RKO (cell line): ENCODE measurements at places on chromosomes 5 and 9.

DNA sequence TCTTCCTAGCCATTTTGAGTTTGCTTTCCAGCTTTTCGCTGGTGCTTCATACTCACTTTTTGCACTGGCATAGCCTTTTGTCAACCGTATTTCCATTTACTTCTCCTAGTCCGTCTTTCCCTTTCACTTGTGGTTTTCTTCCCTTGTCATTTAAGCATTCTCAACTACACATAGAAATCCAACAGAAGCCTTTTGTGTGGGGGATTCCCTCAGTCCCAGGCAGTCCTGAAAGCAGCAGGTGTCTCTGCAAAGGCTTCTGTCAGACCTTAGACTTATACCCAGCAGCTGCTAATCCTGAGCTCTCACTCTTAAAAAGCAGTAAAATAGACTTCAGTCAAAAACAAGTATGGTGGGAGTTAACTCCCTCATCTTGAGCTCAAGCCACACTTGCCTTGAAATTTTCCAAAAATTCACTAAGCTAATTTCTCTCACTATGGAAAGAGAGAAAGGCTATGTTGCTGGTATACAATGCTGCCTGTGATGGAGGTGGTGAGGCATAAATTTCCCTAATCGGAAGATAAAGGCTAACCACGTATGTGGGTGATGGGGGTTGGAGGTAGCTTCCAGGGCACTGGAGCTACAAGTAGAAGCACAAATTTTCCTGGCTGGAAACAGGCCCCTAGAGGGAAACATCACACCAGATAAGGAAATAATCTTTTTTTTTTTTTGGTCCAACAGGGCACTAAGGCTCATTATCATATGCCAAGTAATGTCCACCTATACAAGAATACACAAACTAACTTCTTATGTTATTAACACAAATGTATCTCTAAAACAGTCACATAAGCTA is 34.8 kb upstream of the IFNK start:
- no peak for DNase-seq

DNA sequence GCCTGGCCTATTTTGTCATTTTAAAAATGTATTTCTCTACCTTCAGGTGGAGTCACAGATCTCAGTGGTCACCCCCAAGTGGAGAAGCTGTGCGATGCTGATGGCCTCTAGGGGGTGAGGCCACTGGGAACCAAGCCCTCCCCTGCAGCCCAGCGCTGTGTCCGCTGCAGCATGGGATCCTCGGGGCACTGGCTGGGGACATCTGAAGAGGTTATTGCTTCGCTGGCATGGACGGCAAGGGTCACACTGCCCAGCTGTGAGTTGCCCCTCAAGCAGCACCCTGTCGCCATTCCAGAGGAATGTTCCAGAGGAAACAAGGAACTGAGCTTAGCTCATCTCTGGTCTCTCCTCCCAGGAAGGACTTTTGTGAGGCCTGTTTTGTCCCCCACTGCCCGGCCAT is 119.6 kb upstream of the S1PR3 start:
- no peak for DNase-seq

DNA sequence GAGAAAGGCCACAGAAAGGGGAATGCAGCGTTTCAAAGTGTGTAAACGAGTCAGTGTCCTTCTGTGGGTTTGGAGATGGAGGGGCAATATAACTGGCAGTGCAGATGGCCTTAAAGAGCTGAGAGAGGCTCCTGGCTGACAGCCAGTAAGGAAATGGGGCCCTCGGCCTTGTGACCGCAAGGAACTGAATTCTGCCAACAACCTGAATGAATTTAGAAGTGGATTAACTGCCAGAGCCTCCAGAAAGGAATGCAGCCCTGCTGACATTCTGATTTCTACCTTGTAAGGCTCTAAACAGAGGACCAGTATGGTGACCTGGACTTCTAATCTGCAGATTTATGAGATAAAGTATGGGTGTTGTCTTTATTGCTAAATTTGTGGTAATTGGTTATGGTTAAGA is 17.5 kb upstream of the NREP start:
- DNase-seq: no peak

- peak; percentile 59 for DNase-seq
Observed at GRCh38 chr5:157857816-157858526, 974 bp downstream of the CLINT1 start.

GRCh38 chr9:16867576-16868311 is 2.7 kb downstream of the BNC2 start:
- DNase-seq: no peak

DNA sequence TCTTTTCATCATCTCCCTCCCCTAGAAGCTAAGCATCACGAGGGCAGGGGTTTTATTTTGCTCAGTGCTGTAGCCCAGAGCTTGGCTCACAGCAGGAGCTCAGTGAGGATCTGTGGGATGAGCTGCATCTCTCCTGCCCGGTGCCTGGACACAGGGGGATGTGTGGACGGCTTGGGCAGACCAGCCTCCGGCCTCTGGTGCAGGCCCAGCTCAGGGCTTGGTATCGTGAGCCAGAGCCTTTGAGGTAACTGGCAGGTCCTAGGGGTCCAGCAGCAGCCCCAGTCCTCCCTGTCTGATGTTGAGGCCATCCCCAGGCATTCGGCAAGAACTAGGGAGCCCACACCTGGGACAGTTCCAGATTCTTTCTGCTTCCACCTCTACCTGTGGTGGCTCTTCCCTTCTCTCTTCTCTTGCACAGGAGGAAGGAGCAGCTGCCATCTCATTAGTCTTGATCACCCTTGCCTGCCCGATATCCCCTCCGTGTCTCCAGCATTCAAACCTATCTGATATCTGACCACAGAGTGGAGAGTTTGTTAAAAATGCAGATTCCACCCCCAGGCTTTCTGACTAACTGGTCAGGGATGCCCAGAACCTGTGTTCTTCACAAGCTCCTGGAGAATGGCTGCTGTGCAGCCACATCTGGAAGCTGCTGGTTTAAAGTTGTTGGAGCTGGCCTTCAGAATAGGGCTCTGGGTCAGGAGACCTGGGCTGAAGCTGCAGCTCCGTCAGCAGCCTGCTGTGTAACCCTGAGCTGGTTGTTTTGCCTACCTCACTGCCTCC is 7.9 kb upstream of the SLC6A7 start:
- DNase-seq: no peak

GRCh38 chr5:72290356-72291133 is 29.5 kb downstream of the MRPS27 start:
- DNase-seq: no peak

DNA sequence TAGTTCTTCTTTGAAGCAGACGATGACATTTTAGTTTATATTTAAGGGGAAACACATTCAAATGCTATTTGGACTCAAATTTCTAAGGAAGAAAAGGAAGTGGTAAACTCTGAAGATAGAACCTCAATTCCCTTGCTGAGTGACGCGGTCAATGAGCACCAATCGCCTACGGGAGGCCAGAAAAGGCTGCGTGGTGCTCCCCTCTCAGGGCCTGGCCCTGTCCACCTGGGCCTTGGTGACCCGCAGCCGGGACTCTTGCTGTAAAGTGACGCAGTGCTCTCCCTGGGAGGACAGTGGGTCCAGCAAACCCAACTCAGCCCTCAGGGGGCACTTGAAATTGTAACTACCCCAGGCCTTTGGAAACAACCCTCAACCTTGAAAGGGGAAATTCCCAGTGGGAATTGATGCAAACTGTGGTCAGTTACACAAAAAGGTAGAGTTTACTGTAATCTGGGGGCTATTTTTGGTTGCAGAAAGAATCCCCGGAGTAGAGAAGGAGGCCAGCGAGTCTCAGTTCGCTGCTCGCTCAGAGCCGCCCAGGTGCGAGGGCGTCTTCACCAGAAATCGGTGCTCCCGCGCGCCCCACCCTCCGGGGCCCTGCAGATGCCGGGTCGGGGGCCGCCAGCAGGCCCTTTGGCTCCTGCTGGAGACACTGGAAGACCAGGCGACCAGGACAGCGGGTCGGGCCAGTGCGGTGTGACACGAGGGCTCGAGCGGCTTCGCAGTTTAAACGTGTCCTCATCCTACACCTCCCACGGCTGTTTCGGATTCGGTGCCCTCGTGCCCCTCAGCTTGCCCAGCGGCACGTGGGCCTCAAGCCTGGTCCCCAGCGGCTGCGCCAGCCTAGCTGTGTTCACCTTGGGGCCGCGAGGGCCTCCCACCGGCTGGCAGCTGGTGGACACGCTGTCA is 1.4 kb upstream of the ANKRD33B start:
- no peak for DNase-seq

GRCh38 chr9:3842839-3843238 is 317.0 kb upstream of the RFX3 start:
- no peak for DNase-seq

DNA sequence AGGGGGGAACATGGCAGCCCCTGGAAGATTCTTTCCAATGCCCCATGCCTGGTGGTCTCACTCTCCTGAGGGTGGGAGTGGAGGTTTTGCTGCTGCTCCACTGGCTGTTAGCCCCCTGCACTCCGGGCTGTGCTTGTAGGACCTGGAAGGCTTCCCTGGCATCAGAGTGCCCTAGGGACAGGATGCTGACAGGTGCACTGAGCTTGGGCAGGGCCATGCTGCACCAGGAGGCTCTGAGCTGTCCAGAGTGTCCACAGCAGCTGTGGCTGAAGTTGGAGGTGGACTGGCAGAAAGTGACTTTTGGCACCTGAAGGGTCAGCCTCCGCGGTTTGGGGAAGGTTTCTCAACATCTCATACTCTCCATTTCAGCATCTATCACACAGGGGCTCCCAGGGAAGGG is 249.1 kb downstream of the GADD45G start:
- no peak for DNase-seq

DNA sequence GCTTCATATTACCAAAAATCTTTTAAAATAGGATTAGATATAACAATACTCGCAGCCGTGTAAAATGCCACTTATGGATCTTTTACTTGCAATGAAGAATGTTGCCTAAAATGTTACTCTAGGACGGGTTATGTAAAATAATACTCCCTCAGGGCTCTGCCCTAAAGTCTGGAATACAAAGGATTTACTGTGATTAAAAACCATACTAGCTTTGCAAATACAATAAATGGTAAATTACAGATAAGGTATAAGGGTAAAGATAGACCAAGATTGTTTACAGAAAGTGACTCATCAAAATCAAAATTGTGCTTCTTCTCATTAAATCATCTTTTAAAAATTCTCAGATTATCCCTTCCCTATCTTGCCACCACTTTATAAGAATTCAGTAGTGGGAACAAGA is 163.6 kb downstream of the MEF2C start:
- no peak for DNase-seq

- no peak for DNase-seq
Observed at GRCh38 chr5:80067531-80068245, 32.5 kb downstream of the THBS4 start.

DNA sequence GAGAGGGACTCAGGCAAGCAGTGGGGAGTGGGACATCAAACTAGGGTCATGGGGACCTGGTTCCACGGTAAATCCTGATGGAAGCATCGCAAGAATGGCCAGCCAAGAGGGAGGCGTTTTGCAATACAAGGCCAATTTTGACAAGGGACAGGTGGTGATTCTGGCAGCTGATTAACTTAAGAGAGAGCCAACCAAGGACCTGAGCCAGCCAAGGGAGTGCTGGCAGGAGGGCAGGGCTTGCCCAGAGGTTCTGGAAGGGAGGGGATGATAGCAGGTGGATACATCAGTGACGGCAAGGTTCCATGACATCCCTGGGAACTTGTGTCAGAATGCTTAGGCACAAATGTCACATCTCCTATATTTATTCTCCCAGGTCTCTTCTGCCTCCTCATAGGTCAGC is 32.8 kb upstream of the PUM3 start:
- no peak for DNase-seq

DNA sequence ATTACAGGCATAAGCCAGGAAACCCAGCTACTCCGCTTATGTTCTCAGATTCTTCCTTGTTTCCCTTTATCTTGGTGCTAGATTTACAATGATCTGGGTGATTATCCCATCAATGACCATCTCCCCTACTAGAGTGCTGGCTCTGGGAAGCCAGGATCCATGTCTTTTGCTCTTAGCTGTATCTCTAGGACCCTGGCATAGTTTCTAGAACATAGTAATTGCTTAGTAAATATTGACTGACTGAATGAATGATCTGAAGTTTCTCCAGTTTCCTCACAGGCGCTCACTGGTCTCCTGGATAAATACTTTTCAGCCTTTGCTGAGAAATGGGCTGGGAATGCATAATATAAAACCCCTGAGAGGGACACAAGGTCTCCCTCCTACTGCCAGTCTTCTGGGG is 60.0 kb upstream of the KLF9 start:
- DNase-seq: no peak

- DNase-seq: no peak
Observed at GRCh38 chr9:137632230-137633161, 13.7 kb downstream of the EHMT1 start.

DNA sequence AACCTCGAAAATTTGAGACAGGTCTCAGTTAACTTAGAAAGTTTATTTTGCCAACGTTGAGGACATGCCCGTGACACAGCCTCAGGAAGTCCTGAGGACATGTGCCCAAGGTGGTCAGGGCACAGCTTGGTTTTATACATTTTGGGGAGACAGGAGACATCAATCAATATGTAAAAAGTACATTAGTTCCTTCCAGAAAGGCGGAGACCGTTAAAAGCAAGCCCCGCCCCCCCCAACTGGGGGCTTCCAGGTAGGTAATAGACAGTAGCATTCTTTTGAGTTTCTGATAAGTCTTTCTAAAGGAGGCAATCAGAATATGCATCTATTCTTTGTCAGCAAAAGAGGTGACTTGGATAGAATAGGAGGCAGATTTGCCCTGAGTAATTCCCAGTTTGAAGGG is 599 bp upstream of the MOCS2 start:
- DNase-seq: no peak

DNA sequence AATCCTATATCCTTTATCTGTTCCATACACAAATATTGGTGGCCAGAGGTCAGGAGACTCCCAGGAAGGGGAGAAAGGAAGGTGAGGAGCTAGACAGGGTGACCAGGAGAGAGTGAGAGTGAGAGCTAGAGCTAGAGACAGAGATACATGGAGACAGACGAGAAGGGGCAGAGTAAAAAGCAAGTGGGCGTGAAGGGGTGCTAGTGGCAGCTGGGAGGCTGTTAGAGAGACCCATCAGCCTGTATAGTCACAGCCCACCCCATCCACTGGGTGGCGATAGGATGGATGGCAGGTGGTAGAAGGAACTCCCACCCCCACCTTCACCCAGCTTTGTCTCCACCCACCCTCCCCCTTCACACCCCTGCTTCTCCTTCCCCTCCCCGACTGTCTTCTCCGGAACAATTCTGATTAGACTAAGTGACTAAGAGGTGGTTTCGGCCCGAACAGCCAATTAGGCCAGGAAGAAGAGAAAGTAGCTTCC is 32.8 kb downstream of the PCDH1 start:
- DNase-seq: no peak

GRCh38 chr5:135465391-135466122 is 13.4 kb upstream of the TIFAB start:
- DNase-seq: no peak

DNA sequence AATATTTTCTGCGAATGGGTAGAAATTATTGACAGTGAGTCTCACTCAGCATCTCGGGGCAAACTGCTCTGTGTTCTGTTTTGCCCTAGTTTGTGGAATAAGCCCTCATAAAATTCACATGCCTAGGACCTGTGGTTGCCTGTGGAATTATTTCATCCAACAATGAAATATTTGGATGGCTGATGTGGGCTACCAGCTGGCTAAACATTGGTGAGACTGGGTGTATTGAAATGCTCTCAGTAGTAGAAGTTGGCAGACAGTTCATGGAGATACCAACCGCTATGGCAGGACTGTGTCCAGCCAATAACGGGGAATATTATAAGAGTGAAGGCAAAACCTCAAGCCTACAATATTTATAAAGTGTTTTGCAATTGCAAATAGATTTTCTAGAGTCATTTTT is 344.1 kb upstream of the RPS23 start:
- DNase-seq: no peak

GRCh38 chr5:157369507-157369906 is 90.5 kb upstream of the NIPAL4 start:
- no peak for DNase-seq
